Astrocyte of the cerebellum (primary cell): ENCODE measurements at places on chromosomes 5 and 9.

GRCh38 chr9:68498816-68499215 lies 41.9 kb downstream of the TMEM252 start:
- DNase-seq: no peak

DNA sequence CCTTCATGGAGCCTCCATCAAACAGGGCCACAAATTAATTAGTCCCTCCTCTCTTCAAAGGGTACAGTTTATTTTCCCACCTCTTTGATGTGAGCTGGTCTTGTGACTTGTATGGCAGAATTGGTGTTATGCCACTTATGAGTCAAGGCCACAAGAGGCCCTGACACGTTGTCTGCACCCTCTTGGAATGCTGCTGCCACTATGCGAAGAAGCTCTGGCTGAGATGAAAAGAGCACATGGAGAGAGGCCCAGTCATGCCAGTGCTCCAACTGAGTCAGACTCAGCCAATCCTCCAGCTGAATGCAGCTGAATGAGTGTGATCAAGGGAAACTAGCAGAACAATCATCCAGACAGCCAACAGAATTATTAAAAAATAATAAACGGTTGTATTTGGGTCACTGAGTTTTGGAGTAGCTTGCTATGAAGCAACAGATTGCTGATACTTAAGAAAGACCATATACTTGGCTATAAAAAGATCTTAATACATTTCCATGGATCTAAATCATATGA lies 128.3 kb downstream of the MARCHF11 start:
- DNase-seq: no peak

- no peak for DNase-seq
These were observed 17.8 kb downstream of the TICAM2 start for GRCh38 chr5:115584501-115584900.

- DNase-seq: no peak
These were observed 138.8 kb downstream of the ADAMTS16 start for GRCh38 chr5:5278815-5279381.

- no peak for DNase-seq
These were observed 793 bp downstream of the AGPAT2 start for GRCh38 chr9:136686534-136686793.

GRCh38 chr9:91902475-91903125 lies 47.4 kb downstream of the ROR2 start:
- no peak for DNase-seq

DNA sequence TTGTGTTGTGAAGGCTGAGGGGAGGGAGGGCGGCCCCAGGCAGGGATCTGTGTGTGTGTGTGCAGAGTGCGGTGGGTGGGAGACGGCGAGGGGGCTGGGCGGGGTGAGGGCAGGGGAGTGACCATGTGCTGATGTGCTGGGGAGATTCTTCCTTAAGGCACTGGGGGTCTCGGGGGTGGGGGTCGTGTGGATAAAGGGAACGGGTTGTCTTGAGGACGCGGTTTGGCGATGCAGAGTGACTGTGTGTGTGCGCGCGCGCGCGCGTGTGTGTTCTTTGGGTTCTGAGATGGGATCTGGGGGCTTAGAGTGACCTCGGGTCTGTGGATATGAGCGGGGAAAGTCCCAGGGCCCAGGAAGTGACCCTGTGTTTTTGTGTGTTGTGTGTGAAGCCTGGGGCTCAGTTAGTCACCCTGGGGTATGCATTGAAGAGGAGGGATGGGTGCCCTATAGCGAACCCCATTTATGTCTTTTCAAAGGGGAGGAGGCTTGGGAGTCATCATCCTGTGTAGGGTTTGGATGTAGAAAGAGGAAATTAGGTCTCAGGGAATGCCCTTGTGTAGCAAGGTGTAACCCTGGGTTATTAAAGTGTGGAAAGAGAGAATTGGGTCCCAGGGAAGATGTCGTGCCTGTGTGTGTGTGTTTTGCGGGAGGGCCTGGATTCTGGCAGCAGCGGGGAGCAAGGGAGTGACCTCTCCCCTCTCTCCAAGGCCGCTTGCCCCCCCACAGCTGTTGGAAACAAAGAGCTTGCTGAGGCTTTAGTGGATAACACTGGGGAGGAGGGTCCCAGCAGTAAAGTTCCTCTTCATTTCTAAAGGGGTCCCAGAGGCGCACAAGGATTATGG lies 1.4 kb downstream of the TMEFF1 start:
- no peak for DNase-seq

- no peak for DNase-seq
These were observed 32.4 kb upstream of the RPL26L1 start for GRCh38 chr5:172926796-172927195.

DNA sequence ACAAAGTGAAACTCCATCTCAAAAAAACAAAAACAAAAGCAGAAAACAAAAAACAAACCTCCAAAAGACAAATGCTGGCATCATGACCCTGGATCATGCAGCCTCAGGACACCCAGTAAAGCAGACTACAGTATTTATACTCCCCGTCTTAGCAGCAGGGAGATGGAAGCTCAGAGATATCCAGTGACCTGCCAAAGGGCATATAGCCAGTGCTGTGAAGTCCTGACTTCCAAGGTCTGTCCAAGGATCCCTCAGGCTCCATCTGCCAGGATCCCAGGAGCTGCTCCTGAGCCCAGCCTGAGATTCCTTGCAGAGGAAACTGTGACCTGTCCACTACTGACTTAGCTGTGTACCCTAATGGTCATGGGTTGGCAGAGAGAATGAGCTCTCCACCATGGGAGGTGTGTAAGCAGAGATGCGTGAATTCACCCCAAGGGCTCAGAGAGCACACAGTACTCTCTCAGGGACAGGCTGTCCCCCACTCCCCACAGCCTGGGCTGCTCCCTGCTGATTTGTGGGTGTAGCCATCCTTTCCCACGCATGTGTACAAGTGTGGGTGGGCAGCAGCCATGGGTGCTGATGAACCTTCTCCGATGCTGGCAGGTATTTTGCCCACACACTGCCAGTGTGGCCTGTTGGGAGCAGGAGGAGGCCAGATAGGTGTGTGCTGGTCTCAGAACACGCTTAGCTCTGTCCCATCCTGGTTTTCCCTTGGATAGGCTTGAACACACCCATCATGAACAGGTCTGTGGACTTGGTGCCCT lies 2.1 kb upstream of the WNK2 start:
- no peak for DNase-seq

DNA sequence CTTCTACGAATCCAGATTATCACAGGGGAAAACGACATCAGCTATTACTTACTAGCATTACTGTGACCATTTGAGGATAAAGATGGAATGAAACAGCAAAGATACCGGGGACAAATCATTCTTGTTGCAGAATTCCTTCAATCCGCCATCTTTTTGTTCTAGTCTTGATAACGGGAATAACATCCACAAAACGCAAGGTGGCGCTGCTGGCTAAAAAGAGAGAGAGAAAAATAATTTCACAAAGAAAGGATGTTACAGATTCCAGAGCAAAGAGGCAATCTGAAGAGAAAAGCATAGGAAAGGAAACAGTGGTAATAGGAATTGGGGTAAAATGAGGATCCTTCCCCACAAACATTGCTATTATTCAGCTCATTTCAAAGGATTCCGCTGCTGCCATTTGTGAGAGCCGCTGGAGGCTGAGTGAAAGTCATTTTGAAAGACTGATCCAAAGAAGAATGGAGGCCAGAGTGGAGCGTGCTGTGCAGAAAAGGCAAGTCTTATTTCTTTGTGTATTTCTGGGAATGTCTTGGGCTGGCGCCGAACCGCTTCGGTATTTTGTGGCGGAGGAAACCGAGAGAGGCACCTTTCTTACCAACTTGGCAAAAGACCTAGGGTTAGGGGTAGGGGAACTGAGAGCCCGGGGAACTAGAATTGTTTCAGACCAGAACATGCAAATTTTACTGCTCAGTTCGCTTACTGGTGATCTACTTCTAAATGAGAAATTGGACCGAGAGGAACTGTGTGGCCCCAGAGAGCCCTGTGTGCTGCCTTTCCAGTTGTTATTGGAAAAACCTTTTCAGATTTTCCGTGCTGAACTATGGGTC lies at the start of gene PCDHB7:
Gene PCDHB7 (plus strand): TSS at position 264 of the 824 bp plus-strand sequence. CDS start 192 bp downstream, at position 456.
- no peak for DNase-seq

GRCh38 chr9:100590481-100590880 lies 12.6 kb downstream of the CAVIN4 start:
- no peak for DNase-seq

DNA sequence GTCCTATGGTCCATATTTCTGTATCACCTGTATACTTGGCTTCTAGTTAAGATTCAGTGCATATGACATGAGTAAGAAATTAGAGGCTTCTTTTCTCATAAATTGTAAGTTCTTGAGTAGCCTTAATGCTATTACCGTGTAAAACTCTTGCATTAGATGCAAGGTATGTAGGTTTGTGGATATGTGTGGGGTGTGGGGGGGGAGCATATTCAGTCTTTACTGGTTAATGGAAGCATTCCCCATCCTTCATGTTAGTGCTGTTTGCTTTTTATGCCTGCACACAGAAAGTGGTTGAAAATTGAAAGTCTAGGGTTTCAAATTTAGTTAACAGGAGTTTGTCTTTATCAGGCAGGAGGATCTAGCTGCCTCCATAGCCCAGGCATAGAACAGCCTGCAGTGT lies 16.1 kb downstream of the RAI14 start:
- no peak for DNase-seq

DNA sequence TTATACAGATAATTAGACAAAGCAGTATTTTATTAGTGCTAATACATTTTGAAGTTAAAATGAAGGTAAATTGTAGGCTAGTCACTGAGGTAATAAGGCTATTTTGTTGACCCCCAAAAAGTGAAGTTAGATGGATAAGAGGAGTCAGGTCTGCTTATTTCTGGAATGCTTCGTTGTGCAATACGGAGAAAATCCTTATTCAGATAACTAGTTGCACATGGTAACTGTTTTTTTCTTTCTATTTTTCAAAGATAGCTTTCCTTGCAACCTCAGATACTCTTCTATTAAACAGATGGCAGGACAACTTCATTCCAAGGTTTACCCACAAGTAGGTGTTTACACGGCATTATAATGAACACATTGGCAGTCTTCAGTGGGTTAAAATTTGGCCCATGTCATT lies 101.1 kb downstream of the TMEM174 start:
- no peak for DNase-seq
